ENCODE measurements at places on chromosomes 1 and 21.

DNA sequence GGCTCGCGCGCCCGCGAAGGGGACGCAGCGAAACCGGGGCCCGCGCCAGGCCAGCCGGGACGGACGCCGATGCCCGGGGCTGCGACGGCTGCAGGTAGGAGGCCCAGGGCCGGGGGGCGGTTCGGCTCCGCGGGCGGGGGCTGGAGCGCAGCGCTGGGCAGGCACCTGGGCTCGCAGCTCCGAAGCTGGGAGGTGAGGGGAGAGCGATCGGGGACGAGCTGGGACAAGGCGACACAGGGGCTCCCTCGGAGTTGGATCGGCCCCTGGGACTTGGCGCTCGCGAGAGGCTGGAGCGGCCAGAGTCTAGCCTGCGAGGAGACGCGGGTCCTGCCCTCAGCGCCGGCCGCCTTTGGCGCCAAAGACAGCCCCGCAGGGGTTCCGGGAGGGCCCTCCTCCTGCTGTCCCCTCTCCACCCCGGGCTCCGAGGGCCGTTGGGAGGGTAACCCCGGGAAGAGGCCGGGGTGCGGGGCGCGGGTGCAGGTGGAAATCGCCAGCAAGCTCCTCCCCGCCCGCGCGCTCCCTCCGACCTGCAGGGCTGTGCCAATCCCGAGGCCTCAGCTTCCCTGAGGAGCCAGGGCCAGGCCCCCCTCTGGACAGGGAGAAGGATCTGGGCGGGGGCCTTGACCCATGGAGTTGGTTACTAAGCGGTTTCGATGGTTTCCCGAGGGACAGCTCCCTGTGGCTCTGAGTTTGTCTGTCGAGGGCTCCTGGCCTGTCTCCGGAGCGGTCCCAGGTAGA is 401 bp downstream of the TP73 start:
- no peak for DNase-seq

DNA sequence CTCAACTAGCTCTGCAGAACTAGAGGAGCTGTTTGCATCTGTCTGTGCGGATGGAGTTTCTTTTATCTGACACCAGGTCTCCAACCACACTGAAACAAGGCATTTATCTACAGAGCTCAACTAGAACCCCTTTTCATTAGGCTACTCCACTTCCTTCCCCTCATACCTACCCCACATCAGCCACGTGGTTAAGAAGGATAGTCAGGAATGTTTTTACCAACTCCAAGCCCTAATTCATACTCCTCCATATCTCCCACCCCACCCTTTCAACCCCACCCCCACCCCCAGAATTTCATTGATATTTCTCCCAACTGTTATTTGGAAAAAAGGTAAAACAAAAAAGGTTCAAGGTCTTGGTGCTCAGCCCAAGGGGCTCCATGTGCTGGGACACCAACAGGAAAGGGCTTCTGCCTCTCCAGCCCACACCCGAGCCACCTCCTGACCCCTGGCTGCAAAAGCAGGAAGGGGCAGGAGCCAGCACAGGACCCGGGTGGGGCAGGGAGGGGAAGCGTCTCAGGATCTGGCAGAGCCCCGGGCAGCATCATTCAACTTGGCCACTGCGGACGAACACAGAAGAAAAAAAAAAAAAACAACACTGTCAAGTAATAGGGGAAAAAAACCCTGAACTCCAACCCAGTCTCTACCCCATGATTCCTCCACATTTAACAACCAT is 7.0 kb downstream of the ENSA start:
- no peak for DNase-seq

DNA sequence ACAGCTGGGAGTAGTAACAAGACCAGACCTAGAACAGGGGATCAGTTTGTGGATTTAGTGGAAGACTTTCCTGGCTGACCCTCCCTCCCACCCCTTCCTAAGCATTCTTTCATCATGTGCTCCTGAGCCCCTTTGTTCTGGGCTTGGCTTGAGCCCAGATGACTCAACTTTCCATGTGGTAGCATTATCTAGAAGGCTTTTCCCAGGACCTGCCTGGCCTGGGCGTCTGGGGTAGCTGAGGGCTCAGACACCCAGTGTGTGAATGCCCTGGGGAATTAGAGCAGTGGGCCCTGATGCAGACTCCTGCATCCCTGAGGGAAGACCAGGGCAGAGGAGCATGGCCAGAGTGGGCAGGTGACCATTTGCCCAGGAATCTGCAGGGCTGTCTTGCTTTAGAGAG is 44.1 kb upstream of the TSPAN2 start:
- DNase-seq, result no peak

DNA sequence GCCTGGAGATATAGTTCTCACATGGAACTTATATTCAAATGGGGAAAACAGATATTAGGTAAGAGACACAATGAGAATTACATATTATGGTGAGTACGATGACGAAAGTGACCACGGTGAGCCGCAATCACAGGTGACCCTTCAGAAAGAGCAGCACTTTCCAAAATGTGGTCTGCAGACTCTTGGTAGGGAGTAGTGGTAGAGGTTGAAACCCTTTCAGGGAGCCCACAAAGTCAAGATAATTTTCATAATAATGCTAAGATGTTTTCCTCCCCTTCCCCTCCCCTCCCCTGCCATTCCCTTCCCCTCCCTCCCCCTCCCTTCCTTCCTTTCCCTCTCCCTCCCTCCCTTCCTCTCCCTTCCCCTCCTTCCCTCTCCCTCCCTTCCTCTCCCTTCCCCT is 83.5 kb upstream of the AKT3 start:
- DNase-seq, result no peak

DNA sequence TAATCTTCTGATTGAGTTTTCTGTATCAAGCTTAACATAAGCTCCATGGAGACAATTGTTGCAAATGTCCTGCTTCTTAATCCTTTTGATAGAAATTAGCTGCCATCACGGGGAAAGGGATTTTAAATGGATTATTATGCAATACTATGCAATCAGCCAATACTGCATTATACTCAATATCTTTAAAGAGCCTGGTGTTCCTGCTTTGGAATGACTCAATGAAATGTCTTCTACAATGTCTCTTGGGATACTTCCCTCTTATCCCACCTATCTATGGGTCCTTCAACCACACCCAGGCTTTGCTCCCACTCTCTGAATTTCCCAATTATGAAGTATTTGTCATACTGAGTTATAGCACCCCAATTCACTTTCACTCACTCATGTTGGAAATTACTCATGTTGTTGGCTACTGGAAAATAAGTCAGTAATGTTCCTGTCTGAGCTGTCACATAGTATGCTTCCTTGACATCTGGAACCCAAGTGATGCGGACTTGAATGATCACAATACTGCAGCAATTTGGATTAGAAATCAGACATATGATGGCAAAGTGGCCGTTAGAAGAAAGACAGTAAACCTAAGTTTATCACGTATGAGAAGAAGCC is 85.0 kb downstream of the TPR start:
- DNase-seq, result no peak

- no peak for DNase-seq
Observed at GRCh38 chr21:25396135-25396711, 211.1 kb downstream of the MRPL39 start.

DNA sequence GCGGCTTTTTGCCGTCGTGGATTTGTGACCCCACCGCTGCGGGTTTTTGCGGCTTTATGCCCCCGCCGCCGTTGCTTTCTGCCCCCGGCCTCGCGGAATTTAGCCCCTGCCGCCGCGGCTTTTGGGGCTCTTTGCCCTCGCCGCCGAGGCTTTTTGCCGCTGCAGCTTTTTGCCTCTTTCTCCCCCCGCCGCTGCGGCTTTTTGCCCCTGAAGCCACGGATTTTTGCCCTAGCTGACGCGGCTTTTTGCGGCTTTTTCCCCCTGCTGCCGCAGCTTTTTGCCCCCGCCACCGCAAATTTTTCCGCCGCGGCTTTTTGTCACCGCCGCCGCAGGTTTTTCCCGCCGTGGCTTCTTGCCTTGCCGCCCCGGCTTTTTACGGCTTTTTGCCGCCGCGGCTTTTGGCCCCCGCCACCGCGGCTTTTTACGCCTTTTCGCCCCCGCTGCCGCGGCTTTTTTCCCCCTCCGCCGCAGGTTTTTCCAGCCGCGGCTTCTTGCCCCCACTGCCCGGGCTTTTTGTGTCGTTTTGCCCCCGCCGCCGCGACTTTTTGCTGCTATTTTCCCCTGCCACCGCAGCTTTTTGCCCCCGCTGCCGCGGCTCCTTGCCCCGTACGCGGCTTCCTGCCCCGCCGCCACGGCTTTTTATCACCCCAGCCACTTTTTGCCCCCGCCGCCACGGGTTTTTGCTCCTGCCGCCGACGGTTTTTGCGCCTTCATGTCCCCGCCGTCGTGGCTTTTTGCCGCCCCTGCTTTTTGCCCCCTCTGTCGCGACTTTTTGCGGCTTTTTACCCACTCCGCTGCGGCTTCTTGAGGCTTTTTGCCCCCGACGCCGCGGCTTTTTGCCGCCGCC is 3933.6 kb downstream of the SRGAP2C start:
- DNase-seq, result no peak

GRCh38 chr1:85596947-85597346 is 16.4 kb downstream of the CCN1 start:
- no peak for DNase-seq

- DNase-seq, result no peak
Observed at GRCh38 chr1:186949173-186949572, 120.4 kb downstream of the PLA2G4A start.

GRCh38 chr21:31913182-31913608 is 40.4 kb downstream of the HUNK start:
- no peak for DNase-seq

DNA sequence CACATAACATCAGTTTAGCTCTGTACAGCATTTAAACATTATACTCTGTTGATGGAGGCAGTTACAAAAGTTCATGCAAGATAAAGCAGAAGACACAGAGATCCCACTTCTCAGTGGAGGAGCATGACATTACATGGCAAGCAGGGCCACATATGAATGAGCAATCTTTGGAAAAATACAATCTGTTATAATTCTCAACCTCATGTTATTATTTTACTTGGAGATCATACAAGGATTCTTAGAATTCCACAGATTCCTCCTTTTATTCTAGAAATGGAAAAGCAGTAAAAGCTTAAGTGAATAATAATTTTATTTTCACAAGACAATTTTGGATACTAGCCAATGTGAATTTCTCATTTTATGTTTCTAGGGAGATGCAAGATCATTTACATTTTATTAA is 66.6 kb downstream of the IFI44 start:
- DNase-seq, result no peak

DNA sequence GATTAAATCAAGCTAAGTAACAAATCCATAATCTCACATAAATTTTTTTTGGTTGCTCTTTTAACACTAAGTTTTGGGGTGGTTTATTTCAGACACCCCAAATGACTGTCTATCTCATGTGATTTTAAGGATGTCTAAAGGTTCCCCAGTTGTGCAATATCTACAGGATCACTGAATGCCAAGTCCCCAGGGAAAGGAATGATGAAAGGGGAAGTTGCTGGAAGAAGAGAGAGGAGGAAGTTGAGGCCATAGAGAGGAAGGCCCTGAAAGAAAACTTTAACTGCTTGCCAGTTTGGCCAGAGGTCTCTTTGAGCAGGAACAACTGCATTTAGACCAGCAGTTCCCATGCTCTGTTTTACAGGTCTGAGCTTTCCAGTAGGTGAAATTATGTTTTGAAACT is 27.5 kb upstream of the SLC19A2 start:
- DNase-seq, result no peak

GRCh38 chr1:59906931-59907330 is 19.6 kb downstream of the CYP2J2 start:
- no peak for DNase-seq

DNA sequence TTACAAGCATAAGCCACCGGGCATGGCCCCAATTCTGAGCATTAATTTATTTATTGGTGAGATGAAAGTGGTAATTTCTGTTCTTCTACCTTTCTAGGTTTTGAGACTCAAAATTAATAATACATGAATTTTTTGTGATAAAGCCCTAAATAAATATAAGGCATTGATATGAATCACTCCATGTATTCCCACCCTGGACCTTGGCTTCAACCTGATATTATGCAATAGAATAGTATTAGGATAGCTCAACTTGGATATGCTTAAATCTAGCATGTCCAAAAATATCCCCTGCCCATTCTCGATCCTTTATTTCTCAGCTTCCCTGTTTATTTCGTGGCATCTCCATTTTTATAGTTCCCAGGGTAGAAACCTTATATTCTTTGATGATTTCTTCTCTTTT is 2.5 kb downstream of the AGL start:
- no peak for DNase-seq

- DNase-seq, result no peak
Observed at GRCh38 chr1:177783051-177783450, 186.8 kb downstream of the SEC16B start.

GRCh38 chr1:84121360-84121759 is 22.7 kb upstream of the PRKACB start:
- DNase-seq, result no peak

- peak; percentile 11 for DNase-seq
Observed at GRCh38 chr1:29379443-29380073, 143.2 kb downstream of the PTPRU start.

DNA sequence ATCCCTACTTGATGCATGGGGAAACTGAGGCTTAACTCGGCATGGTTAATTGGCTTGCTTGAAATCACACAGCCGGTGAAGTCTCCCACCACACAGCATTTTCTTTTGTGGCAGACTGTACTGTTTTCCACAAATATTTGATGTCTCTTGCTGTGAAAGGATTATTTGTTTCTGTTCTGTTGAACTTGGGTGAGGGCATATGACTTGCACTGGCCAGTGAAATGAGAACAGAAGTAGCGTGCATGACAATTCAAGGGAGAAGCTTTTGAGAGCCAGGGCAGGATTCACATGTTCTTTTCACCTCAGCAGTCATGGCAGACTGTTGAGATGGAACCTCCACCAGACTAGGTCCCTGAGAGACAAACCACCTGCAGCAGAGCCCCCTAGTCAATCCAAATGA is 11.7 kb upstream of the AK2 start:
- DNase-seq, result no peak

- DNase-seq, result no peak
Observed at GRCh38 chr1:85134583-85135391, 66.0 kb downstream of the SYDE2 start.

DNA sequence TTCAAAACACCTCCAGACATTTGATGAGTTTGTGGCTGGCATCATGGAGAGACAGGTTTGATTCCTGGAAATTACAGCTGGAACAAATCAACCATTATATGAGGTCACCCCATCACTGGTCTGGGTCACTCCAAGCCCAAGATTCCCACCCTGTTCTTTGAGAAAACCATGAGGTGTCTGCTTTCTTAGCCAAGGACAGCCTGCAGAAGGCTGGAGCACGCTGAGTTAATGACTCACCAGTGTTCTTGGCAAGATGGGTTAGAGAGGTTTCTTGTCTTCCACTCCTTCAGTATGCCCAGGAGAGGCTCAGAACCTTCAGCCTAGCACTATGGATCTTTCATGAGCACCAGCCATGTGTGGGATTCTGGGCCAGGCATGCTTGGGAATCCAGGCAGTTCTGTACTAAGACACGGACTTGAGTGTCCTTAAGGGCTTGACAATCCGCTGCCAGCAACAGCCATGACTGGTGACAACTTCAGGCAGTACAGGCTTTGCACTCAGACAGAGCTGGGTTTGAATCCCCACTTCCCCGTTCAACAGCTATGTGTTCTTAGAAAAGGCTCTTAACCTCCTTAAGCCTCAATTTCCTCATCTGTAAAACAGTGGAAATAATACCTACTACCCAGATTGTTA is 43.9 kb downstream of the GRHL3 start:
- no peak for DNase-seq

DNA sequence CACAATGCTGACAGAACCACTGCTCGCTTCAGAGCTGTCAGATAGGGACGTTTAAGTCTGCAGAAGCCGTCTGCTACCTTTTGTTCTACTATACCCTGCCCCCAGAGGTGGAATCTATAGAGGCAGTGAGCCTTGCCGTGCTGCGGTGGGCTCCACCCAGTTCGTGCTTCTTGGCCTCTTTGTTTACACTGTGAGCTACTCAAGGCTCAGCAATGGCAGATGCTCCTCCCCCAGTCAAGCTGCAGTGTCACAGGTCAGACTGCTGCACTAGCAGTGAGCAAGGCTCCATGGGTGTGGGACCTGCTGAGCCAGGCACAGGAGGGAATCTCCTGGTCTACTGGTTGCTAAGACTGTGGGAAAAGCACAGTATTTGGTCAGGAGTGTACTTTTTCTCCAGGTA is 47.1 kb downstream of the LEPR start:
- DNase-seq, result peak; percentile 82

Measured in hematopoietic multipotent progenitor cell treated with erythropoietin and hydrocortisone succinate and interleukin-3 and kit ligand, for 15 days (in vitro differentiated cells).